NCI-H1092 treated with DMSO at 0.1 percent for 48 hours (cell line): ENCODE measurements at places on chromosomes 3 and 15.

DNA sequence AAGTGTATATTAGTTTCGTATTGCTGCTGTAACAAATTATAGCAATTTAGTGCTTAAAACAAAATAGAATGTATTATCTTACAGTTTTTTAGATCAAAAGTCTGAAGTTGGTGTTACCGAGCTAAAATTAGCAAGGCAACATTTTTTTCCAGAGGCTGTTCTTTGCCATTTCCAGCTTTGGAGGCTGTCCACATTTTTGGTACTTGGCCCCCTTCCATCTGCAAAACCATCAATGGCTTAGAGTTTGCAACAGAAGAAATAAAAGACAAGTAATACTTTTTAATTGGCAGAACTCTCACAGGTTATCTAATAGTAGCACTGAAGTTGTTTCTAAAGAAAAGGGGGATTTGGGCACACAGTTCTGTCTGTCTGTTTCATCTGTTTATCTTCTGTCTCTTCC lies 1248.5 kb downstream of the ROBO1 start:
- DNase-seq: no peak

DNA sequence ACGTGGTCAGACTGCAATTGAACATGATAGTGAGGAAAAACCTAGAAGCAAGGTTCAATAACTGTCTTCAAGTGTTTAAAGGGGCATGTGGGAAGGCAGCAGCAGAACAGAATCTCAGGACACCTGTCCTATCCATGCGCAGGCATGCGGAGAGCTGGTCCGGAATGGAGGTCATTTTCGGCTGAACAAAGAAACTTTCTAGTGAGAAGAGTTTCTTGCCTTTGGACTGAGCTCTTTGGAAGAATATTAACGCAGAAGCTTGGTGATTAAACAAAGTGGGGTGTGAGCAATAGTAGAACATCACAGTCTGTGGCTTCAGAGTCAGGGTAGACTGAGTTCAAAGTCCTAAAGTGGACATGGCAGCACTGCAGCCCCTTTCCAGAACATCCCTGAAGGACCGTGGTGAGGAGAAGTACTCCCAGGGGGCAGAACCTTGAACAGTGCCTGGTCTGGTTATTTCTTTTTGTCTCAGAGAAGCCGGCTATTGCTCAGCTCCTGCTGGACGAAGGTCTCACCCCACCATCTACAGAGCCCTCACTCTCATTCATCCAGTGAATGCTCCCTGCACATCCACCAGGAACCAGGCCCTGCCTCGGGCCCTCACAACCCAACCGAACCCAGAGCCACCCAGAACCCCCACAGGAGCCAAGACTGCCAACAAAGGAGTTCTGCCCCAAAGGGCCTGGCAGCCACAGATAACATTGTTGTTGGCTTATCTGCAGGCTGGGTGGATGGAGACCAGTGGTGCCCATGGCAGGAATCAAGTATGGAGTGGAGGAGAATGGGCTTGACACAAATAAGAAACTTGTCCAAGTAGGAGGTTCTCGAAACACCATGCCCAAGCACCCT lies 2.8 kb upstream of the SSUH2 start:
- DNase-seq: no peak

DNA sequence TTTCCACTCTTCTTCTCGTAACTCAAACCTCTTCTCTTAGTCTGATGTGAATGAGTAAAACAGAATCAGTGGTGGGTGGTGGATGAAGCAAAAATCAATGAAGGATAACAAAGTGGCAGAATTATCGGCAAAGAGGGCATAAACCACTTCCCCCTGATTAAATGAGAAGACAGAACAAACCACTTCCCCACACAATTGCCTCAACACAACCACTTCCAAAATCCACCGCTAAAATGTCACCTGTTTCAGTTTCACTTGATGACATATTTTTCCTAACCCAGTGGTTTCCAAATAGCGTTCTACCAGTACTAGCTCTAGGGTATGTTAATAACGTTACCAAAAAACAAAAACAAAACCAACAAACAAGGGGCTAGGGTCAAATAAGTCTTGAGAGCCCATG lies 478.7 kb upstream of the WNT5A start:
- DNase-seq: no peak

GRCh38 chr3:141764986-141765385 lies 1.8 kb downstream of the GRK7 start:
- no peak for DNase-seq

DNA sequence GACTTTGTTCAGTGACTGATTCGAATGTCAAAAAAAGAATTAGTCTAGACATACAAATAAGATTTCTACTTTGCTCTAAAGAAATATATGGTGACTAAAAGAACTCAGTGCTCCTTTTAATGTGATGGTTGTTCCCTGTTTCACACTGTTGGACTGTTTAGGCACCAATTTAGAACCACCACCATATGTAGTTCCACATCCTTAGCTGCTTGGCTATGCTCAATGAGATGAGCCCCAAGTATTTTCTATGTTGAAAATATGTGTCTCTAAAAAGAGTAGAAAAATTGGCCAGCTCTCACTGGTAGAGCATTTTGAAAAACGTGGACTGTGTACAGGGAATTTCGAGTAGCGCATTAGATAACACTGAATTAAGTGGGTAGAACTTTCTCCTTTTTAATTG lies 167.3 kb downstream of the GOLIM4 start:
- DNase-seq: no peak

GRCh38 chr3:12454816-12455121 lies 29.5 kb upstream of the TSEN2 start:
- no peak for DNase-seq

GRCh38 chr3:122921791-122922651 lies 105.5 kb downstream of the SEMA5B start:
- DNase-seq: no peak

DNA sequence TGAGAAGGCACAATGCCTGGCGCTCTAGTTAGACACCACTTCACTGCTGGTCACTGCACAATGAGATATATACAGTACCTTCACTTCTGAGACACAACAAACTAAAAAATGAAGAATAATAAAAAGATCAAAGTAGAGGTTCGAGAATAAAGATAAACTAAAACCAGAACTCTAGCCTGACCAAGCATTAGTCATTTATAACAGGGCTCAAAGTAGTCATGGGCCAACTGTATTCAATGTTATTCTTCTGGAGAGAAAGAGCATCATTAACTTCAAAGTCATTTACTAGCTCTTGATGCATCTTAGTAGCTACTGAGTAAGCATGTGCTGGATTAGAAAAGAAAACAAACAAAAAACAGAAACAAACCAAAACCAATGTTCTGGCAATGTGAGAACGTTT lies 145.2 kb downstream of the SSR3 start:
- no peak for DNase-seq

- DNase-seq: no peak
Observed at GRCh38 chr15:88239594-88239993, 16.9 kb downstream of the NTRK3 start.

- DNase-seq: no peak
Observed at GRCh38 chr15:44909423-44909822, 47.1 kb upstream of the TERB2 start.

DNA sequence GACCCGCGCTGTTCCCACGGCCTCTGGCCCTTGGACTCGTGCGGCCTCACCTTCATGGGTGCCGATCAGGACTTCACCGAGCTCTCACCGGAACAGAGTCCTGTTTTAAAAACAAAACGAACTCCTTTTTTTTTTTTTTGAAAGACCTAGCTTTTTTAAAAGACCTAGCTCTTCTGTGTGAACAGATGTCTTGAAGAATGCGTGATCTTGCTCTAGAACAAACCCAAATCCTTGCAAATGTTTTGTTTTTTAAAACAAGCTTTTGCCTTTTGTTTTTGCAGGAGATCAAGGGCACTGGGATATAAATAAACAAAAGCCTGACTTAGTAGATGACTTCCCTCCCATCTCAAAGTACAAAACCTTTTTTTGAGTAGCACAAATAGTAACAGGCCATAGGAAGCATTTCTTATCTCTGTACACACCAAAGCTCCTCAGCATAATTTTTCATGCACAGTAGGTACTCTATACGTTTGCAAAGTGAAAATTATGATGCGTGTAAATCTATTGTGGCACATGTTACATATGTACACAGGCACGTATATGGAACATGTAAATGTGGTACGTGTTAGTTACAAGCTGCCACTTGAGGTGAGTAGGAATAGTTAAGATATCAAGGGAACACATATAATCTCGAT lies 1.1 kb upstream of the MSL2 start:
- DNase-seq: no peak

GRCh38 chr3:57464011-57464410 lies 80.1 kb downstream of the DNAH12 start:
- DNase-seq: no peak

- peak; percentile 38 for DNase-seq
Observed at GRCh38 chr15:72339777-72340177, 19.8 kb upstream of the CELF6 start.

- DNase-seq: no peak
Observed at GRCh38 chr3:188272481-188273372, 118.8 kb downstream of the LPP start.

DNA sequence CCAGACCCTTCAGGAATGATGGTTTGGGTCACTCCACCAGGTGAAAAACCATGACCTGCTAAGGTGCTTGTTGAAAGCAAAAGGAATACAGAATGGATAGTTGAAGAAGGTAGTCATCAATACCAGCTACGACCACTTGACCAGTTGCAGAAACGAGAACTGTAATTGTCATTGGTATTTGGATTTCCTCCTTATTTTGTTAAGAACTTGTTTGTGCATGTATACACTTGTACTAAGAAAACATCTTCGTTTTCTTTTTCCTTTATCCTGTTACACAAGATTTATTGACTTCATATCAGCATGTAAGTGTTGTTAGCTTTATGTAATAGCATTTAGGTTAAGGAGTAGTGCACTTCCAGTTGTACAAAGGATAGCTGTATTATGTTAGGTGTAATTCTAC lies 261.8 kb downstream of the MCTP2 start:
- DNase-seq: no peak

DNA sequence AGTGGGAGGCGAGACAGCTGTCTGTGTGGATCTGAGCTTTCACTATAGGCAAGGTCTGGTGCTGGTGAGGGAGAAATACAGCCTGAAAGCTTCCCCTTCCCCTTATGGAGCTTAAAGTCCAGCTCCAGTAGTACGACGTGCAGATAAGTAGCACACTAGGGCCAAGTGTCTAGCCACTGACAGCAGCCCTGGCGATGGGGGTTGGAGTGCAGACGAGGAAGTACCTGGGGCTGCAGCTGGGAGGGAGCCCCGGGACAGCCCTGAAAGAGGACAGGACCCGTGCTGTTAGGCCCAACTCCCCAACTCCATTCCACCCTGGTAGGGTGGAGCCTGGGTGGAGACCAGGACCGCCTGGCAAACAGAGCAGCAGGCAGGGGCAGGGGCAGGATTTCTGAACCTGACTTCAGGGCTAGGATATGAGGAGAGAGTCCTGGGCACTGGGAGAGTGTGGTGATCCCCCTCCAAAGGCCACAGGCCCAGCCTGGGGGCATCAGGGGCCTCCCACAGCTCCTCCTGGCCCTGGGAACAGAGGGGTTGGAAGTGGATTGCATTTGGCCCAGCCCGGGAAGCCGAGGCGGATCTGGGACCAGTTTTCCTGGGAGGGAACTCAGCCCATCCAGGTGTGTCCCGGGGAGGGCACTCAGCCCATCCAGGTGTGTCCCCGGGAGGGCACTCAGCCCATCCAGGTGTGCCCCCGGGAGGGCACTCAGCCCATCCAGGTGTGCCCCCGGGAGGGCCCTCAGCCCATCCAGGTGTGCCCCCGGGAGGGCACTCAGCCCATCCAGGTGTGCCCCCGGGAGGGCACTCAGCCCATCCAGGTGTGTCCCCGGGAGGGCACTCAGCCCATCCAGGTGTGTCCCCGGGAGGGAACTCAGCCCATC lies 42.8 kb downstream of the BDH1 start:
- DNase-seq: no peak
